ENCODE measurements at places on chromosomes 3 and 15.

- DNase-seq: no peak
These were observed 7.6 kb upstream of the GATA2 start for GRCh38 chr3:128500556-128500955.

DNA sequence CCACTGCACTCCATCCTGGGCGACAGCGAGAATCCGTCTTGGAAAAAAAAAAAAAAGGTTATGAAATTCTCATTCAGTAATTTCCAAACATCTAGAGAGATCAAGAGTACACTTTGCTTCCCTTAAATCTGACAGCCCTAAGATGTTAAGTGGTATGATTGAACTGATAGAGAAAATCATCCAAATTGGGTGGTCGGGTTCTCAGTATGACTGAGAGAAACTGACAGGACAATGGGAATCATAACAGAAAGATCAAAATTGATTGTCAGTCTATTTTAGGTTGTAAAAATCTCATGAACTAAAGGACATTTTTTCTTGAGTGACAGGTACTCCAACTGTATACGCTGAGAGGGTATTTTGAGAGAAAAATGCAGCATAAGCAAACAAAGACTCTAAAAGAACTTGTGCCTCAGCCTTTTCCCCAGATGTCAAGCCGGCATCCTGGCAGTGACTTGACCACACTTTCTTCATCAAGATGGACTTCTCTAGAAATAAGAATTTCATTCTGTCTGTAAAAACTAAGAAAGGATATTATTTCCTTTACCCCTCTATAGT is 65.8 kb downstream of the MYO5A start:
- DNase-seq: peak; percentile 36

GRCh38 chr3:27559835-27560234 is 75.7 kb upstream of the SLC4A7 start:
- no peak for DNase-seq

DNA sequence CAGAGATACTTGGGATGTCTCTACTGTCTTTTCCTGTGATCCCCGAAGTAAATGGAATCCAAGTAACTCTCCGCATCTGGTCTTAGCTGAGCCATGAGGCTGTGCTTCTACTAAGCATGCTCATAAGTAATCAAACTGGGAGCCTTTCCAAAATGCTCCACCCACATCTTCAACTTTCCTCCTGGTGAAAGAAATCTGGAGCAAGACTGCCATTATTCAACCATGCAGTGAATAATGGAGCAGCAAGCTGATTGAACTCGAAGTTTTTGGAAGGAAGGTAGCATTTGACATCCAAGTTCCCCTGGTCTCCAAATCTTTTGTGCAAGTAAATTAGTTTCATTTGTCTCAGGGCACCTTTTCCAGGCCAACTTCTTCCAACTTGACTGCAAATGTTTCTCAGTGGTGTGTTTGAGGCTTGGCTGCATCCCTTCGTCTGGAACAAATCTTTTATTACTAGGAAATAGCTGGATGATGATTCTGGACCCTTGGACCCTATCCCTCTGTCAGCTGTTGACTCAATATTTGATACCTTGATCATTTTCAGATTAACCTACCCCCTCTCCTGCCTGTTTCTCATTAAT is 19.4 kb downstream of the GXYLT2 start:
- no peak for DNase-seq

DNA sequence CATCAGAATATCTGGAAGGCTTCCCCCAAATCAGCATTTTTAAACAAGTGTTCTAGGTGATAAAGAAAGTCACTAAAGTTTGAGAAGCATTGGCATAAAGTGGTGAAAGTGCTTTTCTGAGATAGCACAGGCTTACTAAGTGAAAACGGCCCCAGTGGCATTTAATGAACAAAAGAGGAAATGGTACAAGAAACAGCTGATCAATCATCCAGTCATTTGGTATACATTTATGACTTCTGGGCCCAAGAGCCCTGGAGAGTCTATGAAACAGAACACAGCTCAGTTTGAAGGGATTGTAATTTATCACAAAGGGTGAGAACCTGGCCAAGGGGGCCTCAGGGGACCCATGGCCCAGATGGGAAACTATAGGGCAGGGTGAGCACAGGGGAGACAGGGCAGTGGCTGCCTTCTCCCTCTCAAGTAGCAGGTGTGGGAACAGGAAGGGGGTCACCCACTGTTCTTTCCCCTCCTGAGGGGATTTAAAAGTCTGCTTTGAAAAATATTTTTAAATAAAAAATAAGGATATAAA is 265.5 kb upstream of the ROPN1 start:
- peak; percentile 31 for DNase-seq

GRCh38 chr15:65285291-65286068 is 1.2 kb downstream of the PARP16 start:
- DNase-seq: no peak

DNA sequence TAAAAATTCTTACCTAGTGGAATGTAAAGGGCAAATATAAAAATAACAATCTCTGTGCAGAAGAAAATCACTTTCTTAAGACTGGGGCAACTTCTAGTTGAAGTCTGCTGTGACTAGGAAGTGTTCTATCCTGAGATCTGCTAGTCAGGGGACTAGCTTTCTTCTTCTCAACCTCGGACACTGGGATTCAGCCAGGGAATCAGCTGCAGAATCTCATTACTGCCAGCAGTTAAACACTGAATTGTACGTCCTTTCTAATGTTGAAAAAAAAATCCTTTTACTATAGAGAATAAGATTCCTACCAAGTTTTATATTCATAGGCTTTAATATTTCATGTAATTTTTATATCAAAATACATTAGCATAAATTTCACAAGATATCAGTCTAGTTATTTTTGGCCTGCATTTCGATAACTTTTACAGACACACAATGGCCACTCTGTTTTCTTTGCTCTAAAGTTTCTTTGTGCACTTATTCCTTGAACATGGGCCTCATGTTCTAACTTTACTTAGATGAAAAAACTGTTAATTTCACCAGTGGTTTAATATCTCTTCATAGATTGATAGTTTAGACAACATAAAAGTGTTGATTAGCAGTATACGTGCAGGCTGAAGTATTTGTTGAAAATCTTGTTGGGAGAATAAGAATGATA is 2.6 kb upstream of the NEO1 start:
- no peak for DNase-seq

GRCh38 chr15:70259028-70259424 is 161.3 kb upstream of the TLE3 start:
- peak; percentile 59 for DNase-seq

GRCh38 chr3:38343797-38344594 is 2.6 kb upstream of the XYLB start:
- DNase-seq: no peak

DNA sequence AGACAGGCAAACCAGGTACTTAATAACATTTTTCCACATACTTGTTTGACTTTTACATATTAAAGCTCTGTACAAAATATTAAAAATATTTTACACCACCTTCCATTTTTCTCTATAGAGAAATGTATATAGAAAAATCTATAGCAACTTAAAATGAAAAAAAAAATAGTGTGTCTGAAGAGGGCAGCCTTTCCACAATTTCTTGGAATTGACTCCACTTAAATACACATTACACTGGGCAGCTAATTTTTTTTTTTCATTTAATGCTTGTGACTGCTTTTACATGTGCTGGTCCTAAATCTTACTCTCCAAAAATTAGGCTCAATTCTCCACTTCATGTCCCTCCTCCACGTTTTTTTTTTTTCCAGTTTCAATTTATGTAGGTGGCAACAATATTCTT is 427.0 kb upstream of the RBMS3 start:
- no peak for DNase-seq

- peak; percentile 39 for DNase-seq
These were observed 51.5 kb downstream of the PGPEP1L start for GRCh38 chr15:98955961-98956723.

DNA sequence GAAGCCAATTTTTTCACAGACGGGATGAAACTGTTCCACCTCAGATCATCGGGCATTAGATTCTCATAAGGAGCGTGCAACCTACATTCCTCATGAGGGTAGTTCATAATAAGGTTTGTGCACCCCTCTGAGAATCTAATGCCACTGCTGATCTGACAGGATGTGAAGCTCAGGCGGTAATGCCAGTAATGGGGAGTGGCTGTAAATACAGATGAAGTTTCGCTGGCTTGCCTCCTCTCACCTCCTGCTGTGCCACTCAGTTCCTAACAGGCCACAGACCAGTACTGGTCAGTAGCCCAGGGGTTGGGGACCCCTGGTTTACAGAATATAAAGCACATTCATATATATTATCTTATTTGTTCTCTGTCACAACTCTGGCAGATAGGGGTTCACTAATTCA is 2.1 kb upstream of the LIMD1 start:
- DNase-seq: no peak

GRCh38 chr3:191555037-191555436 is 94.1 kb downstream of the PYDC2 start:
- DNase-seq: no peak

DNA sequence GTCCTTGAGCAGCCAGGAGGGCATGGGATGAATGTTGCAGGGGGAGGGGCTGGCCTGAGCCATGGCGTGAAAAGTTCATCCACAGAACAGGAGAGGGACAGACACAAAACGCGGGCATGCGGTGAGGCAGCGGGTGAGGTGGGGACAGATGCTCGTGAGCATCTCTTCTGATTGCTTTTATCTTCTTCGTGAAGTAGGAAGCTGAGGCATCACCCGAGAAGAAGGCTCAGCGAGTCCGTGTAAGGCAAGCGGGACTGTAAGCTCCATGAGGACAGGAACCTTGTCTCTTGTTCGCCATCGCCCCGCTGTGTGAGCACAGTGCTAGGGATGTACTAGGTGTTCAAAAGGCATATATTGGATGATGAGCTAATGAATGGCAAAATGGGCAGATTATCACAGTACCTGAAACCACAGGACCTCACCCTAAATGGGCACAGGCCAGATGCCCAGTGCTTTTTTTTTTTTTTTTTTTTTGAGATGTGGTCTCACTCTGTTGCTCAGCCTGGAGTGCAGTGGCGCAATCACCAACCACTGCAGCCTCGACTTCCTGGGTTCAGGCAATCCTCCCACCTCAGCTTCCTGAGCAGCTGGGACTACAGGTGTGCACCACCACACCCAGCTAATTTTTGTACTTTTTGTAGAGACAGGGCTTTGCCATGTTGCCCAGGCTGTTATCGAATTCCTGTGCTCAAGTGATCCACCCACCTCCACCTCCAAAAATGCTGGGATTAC is 46.8 kb downstream of the CPN2 start:
- peak; percentile 18 for DNase-seq

GRCh38 chr15:97461226-97461625 is 499.3 kb upstream of the ARRDC4 start:
- no peak for DNase-seq

- peak; percentile 71 for DNase-seq
These were observed 309.8 kb downstream of the UNC13C start for GRCh38 chr15:54288049-54288448.

GRCh38 chr15:75037685-75038084 is 14.3 kb downstream of the PPCDC start:
- DNase-seq: no peak

DNA sequence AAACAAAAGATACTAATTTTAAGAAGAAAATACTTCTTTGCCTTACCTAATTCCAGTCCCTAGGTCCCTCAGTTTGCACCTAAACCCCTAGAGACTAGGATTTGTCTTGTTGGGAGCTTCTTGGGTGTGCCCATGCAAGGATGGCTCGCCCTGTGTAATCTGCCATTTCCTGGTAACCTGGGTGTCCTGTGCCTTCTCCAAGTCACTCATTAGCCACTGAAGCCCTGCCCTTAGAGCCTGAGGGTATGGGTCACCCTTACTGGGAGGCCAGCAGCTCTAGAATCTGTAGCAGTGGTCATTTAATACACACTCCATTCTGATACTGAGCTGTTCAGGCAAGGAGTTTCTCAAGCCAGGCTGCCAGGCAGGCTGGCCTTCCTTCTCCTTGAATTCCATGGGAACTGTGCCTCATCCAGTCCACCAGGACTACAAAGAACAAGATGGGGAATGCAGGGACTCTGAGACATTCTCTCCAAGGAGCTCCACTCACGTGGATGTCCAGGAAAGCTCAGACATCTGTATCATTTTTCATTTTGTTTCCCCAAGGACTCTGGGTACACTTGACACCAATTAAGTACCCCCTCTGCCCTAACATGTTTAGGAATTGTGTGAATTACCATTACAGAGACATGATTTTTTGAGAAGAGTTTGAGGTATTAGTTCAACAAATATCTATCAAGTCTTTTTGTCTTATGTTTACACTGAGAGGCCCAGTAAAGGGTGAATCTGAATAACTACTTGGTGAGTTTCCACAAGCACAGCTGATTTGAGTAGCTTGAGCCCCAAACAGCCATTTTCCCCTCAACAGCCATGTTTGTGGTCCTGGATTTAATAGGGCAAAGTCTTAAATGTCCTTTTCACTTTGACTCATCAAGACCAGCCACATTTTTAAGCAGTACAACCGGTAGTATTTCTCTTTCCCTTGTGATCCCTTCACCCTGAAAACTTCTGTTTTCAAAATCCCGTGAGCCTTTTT is 52.6 kb downstream of the ARNT2 start:
- peak; percentile 37 for DNase-seq

- no peak for DNase-seq
These were observed 90.2 kb downstream of the GABRB3 start for GRCh38 chr15:26682598-26683164.

DNA sequence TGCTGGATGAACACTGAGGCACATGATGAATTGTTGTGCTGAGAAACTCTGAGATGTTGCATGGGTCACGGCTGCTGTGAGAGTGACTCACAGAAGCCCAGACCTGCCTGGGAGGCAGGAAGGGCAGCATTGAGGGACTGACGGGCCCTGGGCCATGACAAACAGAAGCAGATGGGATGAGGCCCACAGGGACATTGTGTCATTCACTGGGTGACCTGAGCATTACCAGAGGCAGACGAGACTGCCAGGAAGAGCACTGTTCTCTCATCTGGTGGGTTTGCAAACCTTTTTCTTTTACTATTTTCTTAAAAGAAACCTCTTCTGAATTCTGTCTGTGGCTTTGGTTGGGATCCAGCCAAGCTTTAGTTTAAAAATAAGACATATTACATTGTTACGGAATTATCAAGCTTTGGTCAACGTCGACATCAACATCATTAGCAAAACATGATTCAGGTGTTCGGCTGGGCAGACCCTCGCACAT is 67.8 kb downstream of the BDH1 start:
- DNase-seq: no peak

DNA sequence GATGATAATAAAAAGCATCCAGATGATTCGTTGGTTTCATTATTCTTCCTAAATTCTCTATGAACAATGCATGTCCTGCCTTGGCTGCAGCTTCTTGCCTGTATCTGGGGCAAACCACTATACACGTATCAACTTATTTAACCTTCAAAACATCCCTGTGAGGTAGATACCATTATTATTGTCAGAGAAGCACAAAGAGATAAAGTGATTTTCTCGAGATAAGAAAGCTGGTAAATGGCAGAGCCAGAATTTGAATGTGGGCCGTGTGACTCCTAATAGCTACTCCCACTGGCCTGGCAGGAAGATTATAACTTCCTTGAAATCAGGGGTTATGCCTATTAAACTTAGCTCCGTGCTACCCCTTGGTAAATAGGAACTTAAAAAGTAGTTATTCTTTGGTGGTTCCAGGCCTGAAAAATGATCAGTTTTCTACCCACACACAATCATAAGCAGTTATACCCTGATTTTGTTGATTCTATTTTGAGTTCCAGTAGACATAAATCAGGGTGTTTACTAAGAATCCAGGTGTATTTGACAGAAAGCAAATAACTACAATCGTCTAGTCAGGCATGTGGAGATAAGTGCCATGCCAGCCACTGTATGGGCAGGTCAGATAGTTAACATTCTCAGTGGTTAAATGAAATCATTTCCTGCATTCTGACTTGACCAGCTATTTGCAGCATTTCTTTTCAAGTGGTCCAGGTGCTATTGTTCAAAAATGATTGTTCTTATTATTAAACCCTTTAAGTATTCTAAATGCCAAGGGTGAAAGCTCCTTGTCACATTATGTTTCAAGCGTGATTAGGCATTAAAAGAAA is 99.2 kb upstream of the LRRN1 start:
- DNase-seq: no peak
